Umbilical cord (tissue), 2 donors: ENCODE measurements at places on chromosomes 6 and 20. TPM values are rescaled to one million over a fixed set of nuclear protein-coding genes. Genes with fewer than 3 reads are reported as not detected.
A peak's percentile ranks its signal among the peaks of the same experiment; 100 is the strongest.

GRCh38 chr6:20213271-20213798, 1.1 kb upstream of the MBOAT1 start:
- DNase-seq = no peak

GRCh38 chr20:62496568-62497218, 20.9 kb upstream of the GATA5 start:
- no peak for DNase-seq

DNA sequence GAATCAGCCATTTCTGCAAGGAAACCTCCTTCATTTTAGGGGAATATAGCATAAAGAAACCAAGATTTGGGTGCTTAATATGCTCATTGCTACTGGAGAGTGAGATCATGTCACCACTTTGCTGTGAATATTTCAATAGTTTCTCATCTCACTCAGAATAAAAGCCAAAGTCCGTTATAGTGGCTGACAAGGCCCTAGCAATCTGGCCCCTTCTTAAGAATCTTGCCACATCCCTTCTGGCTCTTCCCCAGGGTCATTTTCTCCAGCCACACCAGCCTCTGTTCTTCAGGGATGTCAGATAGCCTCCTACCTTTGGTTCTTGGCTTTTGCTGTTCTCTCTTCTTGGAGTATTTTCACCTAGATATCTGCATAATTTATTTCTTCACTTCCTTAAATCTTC, 24.8 kb upstream of the MLIP start:
- DNase-seq = no peak

GRCh38 chr6:31007694-31008093, 2.6 kb upstream of the MUC22 start:
- peak; percentile 43 for DNase-seq

DNA sequence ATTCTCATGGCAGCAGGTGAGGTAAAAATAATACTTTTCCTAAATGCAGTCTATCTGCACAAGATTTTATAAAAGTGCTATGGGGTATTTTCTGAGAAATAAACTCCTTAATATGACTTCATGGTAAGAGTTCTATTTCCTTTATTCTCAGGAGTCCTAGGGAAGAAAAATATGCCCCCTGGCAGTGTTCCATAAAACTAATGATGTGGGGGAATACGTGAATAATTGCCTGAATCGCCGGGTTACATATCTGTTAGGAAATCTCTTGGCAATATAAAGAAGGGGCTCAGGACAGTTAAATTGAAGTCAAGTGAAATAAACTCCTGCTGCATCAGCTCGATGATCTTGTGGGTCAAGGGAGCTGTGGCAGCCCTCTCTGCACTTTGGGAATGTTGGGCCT, 229.7 kb downstream of the MAFB start:
- DNase-seq = no peak

- peak; percentile 61 for DNase-seq
These were observed 152.0 kb downstream of the TSHZ2 start for GRCh38 chr20:53124075-53124551.

- no peak for DNase-seq
These were observed 88.4 kb downstream of the LAMP5 start for GRCh38 chr20:9602847-9603183.

- DNase-seq = no peak
These were observed 35.1 kb upstream of the HS3ST5 start for GRCh38 chr6:114377881-114378280.

DNA sequence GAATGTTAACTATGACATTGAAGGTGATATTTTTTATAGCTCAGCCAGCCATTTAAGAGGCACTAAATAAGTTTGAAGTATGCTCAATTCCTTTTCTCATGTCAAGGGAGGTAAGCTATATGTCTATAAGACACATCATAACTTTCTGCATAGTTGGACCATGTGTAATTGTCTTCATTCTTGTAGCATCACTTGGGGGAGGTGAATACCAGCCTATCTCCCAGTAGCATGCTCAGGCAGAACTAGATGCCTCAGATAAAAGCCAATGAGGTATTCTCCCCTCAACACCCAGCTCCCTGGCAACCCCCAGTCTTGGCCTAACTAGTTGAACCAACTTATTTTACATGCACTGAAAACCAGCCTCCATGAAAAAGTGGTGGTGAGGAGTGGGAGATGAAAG, 158.3 kb upstream of the JAG1 start:
- no peak for DNase-seq

DNA sequence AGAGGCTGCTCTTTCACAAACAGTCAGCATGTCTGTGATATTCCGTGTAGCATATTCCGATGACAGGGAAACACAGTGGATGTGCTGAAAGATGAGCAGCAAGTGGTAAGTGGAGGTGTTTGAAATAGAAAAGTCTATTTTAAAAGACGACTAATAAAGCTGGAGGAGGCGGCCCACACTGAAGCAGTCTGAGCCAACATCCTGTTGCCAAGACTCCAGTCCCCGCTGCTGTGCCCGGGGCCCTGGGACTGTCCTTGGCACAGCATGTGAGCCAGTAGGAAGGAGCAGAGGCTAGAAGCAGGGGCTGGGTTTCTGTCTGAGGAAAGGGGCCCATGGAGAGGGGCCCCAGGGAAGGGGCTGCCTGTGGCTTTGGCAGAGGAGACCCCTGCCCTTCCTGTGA, 351.5 kb upstream of the CHD6 start:
- no peak for DNase-seq

GRCh38 chr6:156502969-156503504, 274.1 kb upstream of the ARID1B start:
- DNase-seq = no peak

GRCh38 chr6:43231735-43232450, 2.6 kb upstream of the DNPH1 start:
- DNase-seq = no peak

DNA sequence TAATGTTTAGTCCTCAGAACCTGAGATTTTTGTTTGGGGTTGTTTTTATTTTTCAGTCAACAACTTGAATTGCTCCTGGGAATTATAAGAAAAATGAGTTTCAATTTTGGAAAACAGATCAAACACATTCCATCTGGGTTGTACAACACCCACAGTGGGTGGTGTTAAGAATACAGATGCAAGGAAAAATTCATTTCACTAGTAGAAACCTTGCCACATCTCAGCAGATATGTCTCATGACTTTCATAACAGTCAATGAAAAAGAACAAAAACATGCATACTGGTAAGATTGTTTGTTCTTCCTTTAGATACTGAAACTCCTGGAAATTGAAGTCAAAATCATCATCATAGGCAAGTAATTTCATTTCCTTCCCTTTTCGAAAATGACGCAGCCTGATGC, 78.9 kb downstream of the MOXD1 start:
- DNase-seq = no peak

DNA sequence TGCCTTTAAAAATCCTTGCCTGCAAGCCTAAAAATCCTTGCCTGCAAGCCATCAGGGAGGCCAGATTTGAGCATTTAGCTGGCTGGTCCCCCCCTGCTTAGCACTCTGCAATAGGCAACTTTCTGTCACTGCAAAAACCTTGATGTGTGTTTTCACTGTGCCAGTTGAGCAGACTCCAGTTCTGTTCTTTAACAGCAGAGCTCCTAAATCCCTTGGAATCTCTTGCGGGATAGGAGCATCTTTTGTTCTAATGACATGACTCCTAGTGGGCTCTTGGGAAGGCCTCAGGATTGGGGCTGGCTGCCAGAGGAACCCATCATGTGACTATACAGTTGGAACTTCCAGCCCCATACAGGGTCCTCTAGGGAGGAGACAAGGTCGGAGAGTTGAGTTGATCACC, 50.4 kb downstream of the FAM184A start:
- peak; percentile 50 for DNase-seq

- DNase-seq = no peak
These were observed 54.6 kb downstream of the GJA10 start for GRCh38 chr6:89948876-89949275.

DNA sequence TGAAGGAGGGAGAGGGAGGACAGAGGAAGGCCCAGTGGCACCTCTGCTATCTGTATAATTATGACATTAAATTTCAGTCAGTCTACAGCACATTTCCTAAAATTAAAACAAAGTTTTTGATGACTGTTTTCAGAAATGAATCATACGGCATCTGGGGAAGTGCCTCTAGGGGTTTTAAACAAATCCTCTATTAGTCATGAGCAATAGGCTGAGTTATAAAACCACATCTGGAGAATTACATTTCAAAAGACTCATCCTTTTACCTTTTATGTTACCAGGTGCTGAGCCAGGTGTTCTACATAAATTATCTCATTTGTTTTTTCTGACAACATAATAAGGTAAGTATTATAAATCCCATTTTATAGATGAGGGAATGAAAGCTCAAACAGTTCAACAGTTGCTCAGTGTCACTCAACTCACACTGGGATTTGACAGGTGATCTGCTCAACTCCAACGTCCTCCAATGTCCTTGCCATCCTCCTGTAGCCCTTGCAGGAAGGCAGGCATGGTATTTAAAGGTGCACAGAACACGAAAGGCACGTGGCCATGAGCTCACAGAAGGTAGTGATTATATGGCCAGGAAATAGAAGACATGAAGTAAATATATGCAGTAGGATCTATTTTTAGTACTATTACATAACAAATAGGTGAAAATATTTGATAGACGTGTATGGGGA, 184.2 kb upstream of the MAN1A1 start:
- DNase-seq = peak; percentile 81

DNA sequence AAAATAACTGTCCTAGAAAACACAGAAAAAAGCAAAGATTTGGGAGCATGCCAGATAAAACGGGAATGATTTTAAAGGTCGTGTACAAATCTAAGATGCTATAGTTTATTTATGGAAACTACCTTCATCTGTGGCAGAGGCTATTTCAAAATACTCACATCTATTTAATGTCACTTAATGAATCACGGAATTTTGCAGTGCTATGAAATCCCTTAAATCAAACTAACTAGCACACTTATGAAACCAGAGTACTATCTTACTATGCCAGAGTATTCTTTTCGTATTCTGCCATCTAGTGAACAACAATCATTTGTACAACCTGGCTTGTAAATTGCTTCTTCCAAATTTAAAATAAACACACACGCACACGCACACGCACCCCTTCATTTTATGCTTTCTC, 77.9 kb upstream of the BMP5 start:
- DNase-seq = peak; percentile 64

DNA sequence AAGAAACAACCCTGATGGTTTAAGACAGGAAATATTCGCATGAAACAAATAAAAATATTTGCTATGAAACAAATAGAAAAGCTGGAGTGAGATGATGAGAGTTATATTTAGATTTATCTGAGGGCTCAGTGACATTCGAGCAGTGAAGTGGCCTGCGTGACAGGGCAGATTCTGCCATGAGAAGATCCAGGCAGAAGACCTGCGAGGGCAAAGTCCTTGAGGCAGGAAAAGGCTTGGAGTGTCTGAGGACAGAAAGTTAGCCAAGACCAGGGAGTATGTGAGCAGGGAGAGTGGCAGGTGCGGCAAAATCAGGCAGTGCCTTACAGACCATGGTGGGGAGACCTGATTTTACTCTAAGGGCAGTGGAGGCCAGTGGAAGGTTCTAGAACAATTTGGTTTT, 66.9 kb upstream of the RIN2 start:
- no peak for DNase-seq

GRCh38 chr6:154337406-154338005, 19.1 kb downstream of the IPCEF1 start:
- DNase-seq = no peak

DNA sequence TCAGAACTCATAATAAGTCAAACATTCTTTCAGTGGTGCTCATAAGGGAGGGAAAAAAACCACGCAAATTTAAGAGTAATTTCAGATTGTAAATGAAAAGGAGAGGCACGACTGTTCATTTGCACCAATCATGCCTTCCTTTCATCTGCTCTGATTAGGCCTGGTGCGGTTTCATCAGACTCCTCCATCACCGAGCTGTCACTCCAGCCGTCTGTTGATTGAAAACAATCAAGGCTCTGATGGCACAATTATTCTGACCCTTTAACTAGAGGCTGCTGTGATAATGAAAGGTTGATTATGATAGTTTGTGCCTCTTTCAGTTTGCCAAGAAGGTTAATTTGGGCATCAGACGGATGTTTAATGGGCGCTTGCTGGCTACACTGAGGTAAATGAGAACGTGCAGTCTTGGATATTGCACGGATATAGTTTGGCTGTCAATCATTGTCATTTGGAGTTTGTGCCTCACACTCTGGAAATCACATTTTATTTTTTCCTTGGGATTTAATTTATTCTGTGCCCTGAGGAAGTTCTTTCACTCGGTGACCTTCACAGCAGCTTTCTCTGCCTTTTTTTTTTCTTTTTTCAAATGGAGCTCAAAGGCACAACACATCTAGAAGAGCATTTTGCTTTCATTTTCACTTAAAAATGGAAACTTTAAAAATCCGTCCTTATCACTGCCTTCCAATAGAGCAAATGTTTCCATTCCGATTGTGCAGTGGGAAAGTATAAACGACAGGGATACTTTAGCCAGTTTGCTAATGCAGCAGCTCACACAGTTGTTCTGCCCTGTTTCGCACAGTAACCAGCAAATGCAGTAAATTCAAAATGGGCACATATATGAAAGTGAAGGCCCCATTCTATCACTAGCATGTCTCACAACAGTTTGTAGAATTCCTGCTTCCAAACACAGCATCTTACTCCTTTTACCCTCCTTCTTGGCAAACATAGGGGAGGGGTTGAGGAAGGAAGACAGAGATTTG, 172.8 kb downstream of the KLHL32 start:
- DNase-seq = peak; percentile 18

DNA sequence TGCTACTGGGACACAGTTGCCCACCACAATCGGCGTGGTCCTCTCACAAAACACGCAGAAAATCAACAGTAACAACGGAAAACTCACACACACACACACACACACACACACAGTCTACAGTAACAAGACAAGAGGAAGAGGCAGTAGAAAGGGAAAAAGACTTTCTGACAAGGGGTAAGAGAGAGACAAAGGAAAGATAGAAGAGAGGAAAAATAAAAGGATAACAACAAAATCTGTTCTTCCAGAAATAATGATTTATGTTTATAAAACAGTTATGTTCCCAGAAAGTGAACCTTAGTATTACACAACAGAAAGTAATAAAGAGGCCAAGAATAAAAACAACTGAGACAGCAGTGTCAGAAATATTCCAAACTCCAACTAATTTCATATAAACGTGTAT, 2.9 kb downstream of the RANBP9 start:
- peak; percentile 19 for DNase-seq

The PTCHD4 gene
- 3.4 TPM for total RNA-seq

The PI16 gene
- 16.1 TPM for total RNA-seq

The PRDM13 gene
- total RNA-seq = 1.2 TPM

The DNPH1 gene
- total RNA-seq = 20.9 TPM

The AHI1 gene
- total RNA-seq = 57.1 TPM

The CCN6 gene
- total RNA-seq = 6.7 TPM

The APOM gene
- total RNA-seq = not detected

The KIZ gene
- total RNA-seq = 20.9 TPM

The SLC17A3 gene
- 6.7 TPM for total RNA-seq

The PHACTR3 gene
- 5.1 TPM for total RNA-seq

The NRSN1 gene
- 6.5 TPM for total RNA-seq

The KCNK15 gene
- total RNA-seq = 0.96 TPM

The FIG4 gene
- total RNA-seq = 25.8 TPM

The MCM3 gene
- 24.8 TPM for total RNA-seq

The C6orf141 gene
- total RNA-seq = 2.4 TPM

The MTFR2 gene
- total RNA-seq = 4.3 TPM

The DNMT3B gene
- 0.48 TPM for total RNA-seq

The CALHM5 gene
- total RNA-seq = 12.0 TPM

The PLN gene
- 177 TPM for total RNA-seq
